ENCODE measurements at places on chromosomes 5 and 9. TPM values are rescaled to one million over a fixed set of nuclear protein-coding genes. Genes with fewer than 3 reads are reported as not detected.

MXD3 gene
- total RNA-seq: 15.1 TPM

WHRN gene
- total RNA-seq: 6.9 TPM

EIF4EBP3 gene
- 2.1 TPM for total RNA-seq

SOX30 gene
- not detected for total RNA-seq

DPM2 gene
- total RNA-seq: 44.1 TPM

FOXD4L4 gene
- total RNA-seq: not detected

KIF12 gene
- 2.8 TPM for total RNA-seq

LHX3 gene
- total RNA-seq: 0.09 TPM

RAB3C gene
- total RNA-seq: not detected

SLCO6A1 gene
- not detected for total RNA-seq

GRAMD2B gene
- total RNA-seq: 0.97 TPM

TMEM161B gene
- total RNA-seq: 9.1 TPM

FOXD4 gene
- 0.82 TPM for total RNA-seq

GPX8 gene
- total RNA-seq: 36.3 TPM

IL9 gene
- total RNA-seq: not detected

KIF4B gene
- total RNA-seq: 0.05 TPM

ADAMTS6 gene
- total RNA-seq: 0.10 TPM
